ENCODE measurements at places on chromosomes 16 and 17.

DNA sequence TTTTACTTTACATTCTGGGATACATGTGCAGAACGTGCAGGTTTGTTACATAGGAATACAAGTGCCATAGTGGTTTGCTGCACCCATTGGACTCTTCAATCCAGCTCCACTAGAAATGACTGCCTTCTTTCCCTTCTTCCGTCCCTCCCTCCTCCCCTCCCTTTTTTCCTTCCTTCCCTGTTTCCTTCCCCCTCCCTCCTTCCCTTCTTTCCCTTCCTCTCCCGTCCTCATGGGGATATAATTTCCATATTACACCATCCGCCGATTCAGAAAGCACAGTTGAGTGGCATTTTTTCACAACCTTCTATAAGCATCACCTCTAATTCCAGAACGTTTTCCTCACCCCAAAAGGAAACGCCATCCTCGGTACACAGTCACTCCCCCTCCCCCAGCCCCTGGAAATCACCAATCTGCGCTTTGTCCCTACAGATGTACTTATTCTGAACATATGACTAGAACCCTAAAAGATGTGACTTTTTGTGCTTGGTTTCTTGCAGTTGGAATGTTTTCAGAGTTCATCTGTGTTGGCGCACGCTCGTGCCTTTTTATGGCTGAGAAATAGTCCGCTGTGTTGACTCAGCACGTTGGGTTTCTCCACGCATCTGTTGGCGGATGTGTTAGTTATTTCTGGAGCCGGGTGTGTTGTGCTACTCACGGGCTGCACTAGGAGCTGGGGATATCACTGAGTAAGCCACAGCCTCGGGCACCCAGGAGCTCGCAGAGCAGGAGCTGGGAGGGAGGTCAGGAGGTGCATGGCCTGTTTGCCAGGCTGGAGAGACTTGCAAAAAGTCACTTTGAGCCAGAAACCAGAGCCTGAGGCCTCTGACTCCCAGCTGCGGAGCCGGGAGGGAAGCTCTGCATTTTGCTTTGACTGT is 336.4 kb downstream of the SEC14L1 start:
- DNase-seq, result peak; percentile 52

- no peak for DNase-seq
Observed at GRCh38 chr16:85057212-85057889, 29.8 kb downstream of the KIAA0513 start.

GRCh38 chr16:1090620-1091587 is 5.1 kb downstream of the C1QTNF8 start:
- no peak for DNase-seq

- no peak for DNase-seq
Observed at GRCh38 chr17:60916043-60916442, 238.4 kb downstream of the BCAS3 start.

DNA sequence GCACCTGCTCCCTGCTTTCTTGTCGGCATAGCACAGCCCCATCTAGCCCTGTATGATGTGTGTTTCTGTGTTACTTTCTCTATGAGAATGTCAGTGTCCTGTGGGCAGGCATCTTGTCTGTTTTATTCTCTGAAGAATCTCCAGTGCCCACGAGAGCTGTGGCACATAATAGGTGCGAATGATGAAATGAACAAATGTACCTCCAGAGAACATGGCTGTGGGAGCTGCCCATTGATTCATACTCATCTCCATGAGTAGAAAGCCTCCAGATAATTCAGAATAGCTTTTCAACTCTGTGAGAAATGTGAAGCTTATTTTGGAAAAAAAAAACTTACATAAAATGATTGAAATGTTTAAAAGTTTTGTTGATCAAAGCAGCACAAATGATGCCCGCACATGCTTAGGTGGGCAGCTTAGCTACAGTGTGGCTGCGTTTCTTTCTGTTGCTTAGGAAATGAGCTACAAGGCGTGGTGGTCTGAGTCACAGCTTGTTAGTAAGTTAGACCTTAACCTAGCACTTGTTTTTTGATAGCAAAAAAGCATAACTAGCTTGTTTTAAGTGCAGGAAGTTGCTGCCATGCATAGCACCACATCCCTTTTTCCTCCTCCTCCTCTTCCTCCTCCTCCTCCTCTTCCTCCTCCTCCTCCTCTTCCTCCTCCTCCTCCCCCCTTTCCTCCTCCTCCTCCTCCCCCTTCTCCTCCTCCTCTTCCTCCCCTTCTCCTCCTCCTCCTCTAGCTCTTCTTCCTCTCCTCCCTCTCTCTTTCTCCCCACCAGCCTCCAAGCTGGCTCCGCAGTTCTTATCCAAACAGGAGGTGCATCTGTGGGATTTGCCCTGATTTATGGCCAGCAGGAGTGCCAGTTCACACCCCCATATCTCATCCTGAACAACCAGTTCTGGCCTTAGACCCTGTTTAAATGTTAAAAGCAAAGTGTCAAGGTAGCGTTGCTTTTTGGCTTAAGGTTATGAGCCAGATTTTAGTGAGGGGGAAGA is 221.5 kb downstream of the IRF8 start:
- DNase-seq, result no peak

GRCh38 chr16:22813948-22814710 is at the start of gene HS3ST2:
Gene HS3ST2, plus strand, starts transcription at chr16:22814162. Its CDS starts 449 bp downstream, at chr16:22814611.
- peak; percentile 22 for DNase-seq

GRCh38 chr16:57489229-57489628 is 2.9 kb upstream of the DOK4 start:
- DNase-seq, result no peak

- DNase-seq, result no peak
Observed at GRCh38 chr16:58343562-58343961, 48.7 kb upstream of the GINS3 start.

DNA sequence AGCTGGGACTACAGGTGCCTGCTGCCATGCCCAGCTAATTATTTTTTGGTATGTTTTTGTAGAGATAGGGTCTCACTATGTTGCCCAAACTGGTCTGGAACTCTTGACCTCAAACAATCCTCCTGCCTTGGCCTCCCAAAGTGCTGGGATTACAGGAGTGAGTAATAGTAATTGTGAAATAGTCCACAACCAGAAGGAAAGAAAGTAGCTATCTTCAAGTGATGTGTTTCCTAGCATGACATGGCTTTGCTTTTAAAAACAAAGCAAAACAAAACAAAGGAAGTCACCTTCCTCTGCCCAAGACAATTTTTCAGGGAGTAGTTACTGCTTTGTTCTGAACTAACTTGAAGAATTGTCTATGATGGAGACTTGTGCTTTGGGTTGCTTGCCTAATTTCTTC is 27.0 kb downstream of the ATP6V0A1 start:
- DNase-seq, result no peak

DNA sequence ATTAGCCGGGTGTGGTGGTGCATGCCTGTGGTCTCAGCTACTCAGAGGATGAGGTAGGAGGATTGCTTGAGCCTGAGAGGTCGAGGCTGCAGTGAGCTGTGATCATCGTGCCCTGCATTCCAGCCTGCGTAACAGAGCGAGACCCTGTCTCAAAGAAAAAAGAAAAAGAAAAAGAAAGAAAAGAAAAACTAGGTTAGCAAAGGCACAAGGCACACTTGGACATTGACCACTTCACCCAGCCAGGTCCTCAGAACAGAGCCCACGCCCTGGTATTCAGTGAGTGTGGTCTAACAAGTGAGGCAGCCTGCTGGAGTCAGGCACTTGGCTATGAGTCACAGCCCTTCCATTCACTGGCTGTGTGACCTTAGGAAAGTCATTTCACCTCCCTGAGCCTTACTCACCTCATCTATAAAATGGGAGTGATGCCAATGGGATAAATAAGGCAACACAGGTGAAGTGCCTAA is 10.4 kb downstream of the MILR1 start:
- no peak for DNase-seq

All from activated T-cell treated with anti-CD3 and anti-CD28 coated beads, Interleukin-2, amount 50 U/mL, for 48 hours (primary cell).